ENCODE measurements at places on chromosomes 7 and 10.

- H3K4me1 ChIP-seq = peaks cover 4% of the 10 kb centered on the region
- DNase-seq = no peak
- H3K4me3 ChIP-seq = no peak overlapping the region
- H3K27me3 ChIP-seq = no peaks in the 10 kb centered on the region
- H3K36me3 ChIP-seq = no peaks in the 10 kb centered on the region
- H3K27ac ChIP-seq = no peak overlapping the region
Measured at GRCh38 chr10:24727786-24728185, 4.1 kb upstream of the ARHGAP21 start.

- H3K27me3 ChIP-seq = no peaks in the 10 kb centered on the region
- H3K4me1 ChIP-seq = no peaks in the 10 kb centered on the region
- no peak overlapping the region for H3K4me3 ChIP-seq
- no peak for DNase-seq
Measured at GRCh38 chr10:130425881-130426435, 289.8 kb downstream of the GLRX3 start.

- DNase-seq = no peak
- peaks cover 3% of the 10 kb centered on the region for H3K27me3 ChIP-seq
- no peaks in the 10 kb centered on the region for H3K36me3 ChIP-seq
- no peak overlapping the region for H3K4me3 ChIP-seq
- no peak overlapping the region for H3K27ac ChIP-seq
- H3K4me1 ChIP-seq = peaks cover 5% of the 10 kb centered on the region
Measured at GRCh38 chr7:135798095-135798494, 49.5 kb upstream of the FAM180A start.

DNA sequence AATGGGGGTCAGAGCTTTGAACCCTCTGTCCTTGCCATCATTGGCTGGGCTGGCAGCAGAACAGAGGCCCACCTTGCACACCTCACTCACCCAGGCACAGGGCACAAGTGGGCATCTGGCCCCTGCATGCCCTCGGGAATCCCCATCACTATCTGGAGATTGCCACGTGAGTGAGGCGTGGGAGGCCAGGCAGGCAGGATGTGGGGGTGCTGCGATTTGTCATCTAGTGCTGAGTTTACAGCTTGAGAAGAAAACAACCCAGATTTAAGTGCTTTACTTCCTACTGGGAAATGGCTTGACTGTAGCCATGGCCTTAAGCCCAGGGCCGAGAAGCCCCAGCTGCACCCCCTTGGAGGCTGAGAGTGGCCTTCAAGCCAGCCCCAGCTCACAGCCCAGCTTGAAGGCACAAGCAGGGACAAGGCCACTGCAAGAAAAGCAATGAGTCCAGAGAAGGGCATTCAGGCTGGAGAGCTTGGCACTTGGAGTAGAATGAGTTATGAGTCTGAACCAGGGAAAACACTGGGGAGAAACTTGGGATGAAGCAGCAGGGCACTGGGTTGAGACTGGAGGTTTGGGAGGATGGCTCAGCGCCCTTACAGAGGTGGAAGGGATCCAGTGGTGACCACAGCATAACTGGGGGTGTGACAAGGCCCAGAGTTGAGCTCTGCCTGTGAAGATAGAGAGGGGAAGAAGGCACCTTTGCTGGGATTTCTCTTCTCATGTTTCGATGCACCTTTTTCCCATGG, 123.0 kb downstream of the CXCL12 start:
- H3K4me1 ChIP-seq = no peaks in the 10 kb centered on the region
- no peaks in the 10 kb centered on the region for H3K36me3 ChIP-seq
- no peak overlapping the region for H3K4me3 ChIP-seq
- no peak overlapping the region for H3K27ac ChIP-seq
- H3K27me3 ChIP-seq = no peaks in the 10 kb centered on the region

- no peaks in the 10 kb centered on the region for H3K27me3 ChIP-seq
- H3K4me3 ChIP-seq = no peak overlapping the region
- DNase-seq = no peak
- H3K36me3 ChIP-seq = no peaks in the 10 kb centered on the region
- H3K4me1 ChIP-seq = no peaks in the 10 kb centered on the region
Measured at GRCh38 chr10:60073781-60074656, 167.7 kb upstream of the CCDC6 start.

DNA sequence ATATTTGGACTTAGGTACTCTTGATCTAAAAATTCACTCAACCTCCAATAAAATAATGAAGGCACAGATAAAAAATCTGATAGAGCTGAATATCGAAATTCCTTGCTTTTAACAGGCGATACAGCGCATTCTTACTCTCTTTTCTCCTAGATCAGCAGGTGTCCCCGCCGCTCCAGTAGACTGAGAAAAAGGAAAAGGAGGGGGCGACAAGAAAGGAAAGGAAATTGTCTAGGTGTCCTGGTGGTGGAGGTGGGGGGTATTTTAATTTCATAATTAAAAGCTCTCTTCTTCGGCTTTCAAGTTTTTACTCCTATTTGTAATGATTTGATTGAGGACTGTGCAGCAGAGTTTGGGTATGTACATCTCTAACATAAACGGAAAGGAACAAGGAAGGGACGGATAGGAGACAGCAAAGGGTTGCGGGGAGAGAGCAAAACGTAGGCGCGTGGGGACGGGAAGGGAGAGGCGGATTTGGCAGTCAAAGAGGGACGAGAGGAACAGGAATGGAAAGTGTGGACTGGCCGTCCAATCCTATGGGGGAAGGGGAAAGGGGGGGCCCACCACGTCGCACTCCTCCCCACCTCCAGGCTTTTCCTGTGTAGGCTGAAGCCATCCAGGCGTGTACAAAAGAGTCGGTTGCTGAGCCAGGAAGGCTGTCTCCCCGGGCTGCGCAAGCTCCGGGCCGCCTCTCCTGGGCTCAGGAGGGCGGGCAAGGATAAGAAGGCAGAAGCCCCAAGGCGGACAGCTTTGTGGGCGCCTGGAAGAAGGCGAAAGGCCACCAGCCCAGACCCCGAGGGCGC, 875 bp upstream of the HECTD2 start:
- peak overlapping the region; percentile 74 for H3K4me3 ChIP-seq
- peaks cover 17% of the 10 kb centered on the region for H3K27me3 ChIP-seq
- no peaks in the 10 kb centered on the region for H3K36me3 ChIP-seq
- no peak for DNase-seq
- H3K27ac ChIP-seq = peak overlapping the region; percentile 87

GRCh38 chr7:108170251-108170650, 40.1 kb upstream of the LAMB4 start:
- H3K4me3 ChIP-seq = no peak overlapping the region
- no peak for DNase-seq
- H3K27me3 ChIP-seq = peaks cover 6% of the 10 kb centered on the region
- H3K27ac ChIP-seq = no peak overlapping the region
- H3K4me1 ChIP-seq = no peaks in the 10 kb centered on the region

DNA sequence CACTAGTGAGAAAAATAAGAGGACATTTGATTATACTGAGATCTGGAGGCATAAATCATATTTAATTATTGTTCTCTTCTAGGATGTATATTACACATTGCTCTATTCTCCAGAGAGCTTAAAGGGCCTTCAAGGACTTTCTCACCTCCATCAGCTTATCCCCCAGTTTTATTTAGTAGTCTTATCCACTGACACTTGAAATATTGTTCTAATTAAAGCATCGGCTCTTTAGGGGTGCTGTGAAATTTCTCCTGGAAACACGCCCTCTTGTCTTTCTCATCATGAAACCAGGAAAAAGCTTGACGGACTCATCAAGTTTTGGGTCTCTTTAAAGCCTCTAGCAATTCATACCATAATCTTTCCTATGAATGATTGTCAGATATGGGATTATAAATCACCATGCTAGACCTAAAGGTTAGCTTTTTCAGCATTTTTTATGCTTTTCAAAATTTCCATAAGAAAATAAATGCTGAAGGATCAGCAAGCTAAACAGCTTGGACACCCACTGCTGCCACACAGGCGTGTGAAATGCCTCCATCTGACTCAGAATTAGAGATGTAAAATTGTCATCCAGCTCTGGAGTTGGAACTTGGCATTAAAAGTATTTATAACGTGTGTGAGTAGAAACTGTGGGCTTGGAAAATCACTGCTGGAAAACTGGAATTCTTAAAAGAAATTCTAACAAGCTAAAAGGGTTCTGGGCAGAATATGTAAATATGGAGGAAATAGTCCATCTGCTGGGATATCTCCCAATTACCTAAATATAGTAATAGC, 216.3 kb downstream of the CHRM2 start:
- H3K36me3 ChIP-seq = no peaks in the 10 kb centered on the region
- no peaks in the 10 kb centered on the region for H3K27me3 ChIP-seq
- no peak overlapping the region for H3K4me3 ChIP-seq
- H3K27ac ChIP-seq = no peak overlapping the region
- H3K4me1 ChIP-seq = no peaks in the 10 kb centered on the region
- DNase-seq = no peak

GRCh38 chr7:2616387-2617324, 15.1 kb upstream of the TTYH3 start:
- no peaks in the 10 kb centered on the region for H3K4me1 ChIP-seq
- H3K27ac ChIP-seq = no peak overlapping the region

DNA sequence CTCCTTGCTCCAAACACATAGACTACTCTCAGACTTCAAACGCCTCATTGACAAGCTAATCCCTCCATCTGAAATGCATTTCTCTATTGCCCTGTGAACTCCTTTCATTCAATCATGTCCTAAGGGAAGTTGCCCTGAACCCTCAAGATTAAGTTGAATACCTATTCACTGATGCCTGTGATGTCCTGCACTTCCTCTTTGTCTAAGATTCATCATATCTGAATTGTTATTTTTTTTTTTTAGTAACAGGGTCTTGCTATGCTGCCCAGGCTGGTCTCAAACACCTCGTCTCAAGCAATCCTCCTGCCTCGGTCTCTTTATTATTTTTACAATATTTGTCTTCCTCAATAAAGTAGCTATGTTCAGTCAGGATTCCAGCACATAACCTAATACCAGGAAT, 3.2 kb downstream of the PSMA2 start:
- H3K4me3 ChIP-seq = no peak overlapping the region
- H3K4me1 ChIP-seq = peaks cover 68% of the 10 kb centered on the region
- peak overlapping the region; percentile 4 for H3K27ac ChIP-seq
- H3K36me3 ChIP-seq = peaks cover 60% of the 10 kb centered on the region
- no peaks in the 10 kb centered on the region for H3K27me3 ChIP-seq

DNA sequence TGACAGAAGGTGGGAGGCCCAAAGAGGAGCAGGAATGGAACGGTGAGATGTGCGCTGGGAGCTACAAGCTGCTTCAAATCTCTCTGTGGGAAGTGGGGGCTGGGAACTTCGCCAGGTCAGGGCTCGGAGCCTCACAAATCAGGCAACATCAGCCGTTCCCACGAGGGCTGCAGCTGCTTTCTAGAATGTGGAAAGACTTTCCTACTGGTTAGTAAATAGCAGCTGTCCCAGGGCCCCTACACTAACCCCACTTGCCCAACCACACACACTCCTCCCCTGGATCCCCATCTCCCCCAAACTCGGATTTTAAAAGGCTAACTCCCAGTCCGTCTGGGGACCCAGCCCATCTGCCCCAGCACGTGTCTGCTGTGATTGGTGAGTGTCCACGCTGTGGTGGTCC, 40.6 kb upstream of the PITRM1 start:
- no peak for DNase-seq
- peaks cover 45% of the 10 kb centered on the region for H3K27me3 ChIP-seq
- H3K27ac ChIP-seq = no peak overlapping the region
- no peak overlapping the region for H3K4me3 ChIP-seq

GRCh38 chr10:62335326-62335725, 38.8 kb upstream of the ZNF365 start:
- no peaks in the 10 kb centered on the region for H3K4me1 ChIP-seq
- no peak overlapping the region for H3K27ac ChIP-seq
- DNase-seq = no peak
- no peak overlapping the region for H3K4me3 ChIP-seq
- no peaks in the 10 kb centered on the region for H3K36me3 ChIP-seq

DNA sequence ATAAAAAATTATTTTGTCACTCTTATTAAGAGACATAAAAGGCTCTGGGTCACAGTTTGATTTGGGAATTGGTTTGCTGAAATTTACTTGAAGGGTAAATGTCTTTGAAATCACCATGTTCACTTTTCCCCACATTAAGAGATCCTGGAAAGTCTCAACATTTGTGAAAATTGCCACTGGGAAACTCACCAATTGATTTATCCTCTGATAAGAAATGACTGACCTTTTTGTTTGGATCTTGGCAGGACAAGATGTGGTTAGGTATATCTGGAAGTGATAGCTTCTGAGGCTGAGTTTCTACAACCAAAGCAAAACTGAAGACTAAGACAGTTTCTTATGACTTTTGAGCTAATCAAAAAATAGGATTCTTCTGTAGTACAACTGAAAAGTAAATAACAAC, 107.1 kb upstream of the TMEM106B start:
- no peaks in the 10 kb centered on the region for H3K36me3 ChIP-seq
- no peak for DNase-seq
- H3K4me1 ChIP-seq = no peaks in the 10 kb centered on the region
- H3K4me3 ChIP-seq = no peak overlapping the region
- H3K27me3 ChIP-seq = peaks cover 5% of the 10 kb centered on the region
- H3K27ac ChIP-seq = no peak overlapping the region

- H3K36me3 ChIP-seq = peaks cover 10% of the 10 kb centered on the region
- H3K4me1 ChIP-seq = peaks cover 5% of the 10 kb centered on the region
- no peak overlapping the region for H3K27ac ChIP-seq
Measured at GRCh38 chr7:7562736-7563135, 3.9 kb upstream of the MIOS start.

DNA sequence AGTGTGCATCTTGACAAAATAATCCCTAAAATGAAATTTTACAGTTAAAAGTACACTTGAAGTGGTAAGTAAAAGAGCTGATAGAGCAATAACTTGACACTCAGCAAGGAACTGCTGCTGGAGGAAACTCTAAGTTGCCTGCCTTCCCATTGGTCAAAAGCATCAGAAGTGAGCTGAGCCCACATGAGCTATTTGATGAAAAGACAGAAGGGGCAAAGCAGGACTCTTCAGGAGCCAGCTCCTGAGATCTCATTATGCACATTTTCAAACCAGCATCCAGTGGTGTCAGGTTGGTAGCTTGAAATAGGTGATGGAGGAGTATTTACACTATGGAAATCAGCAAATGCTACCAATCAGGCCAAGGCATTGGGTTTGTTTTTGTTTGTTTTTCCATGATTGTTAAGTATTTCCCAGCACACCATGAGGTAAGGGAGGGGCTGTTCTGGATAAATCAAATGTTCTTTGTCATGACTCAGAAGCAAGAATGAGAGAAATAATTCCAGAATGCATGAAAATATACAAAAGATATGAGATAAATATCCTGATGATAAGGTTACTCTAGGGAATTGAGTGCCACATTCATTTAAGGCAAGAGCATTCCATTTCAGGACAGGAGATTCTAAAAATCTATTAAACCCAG, 316.6 kb downstream of the SNX13 start:
- no peak for DNase-seq
- H3K36me3 ChIP-seq = no peaks in the 10 kb centered on the region
- H3K4me1 ChIP-seq = no peaks in the 10 kb centered on the region

GRCh38 chr10:17657103-17657500, 13.2 kb downstream of the STAM start:
- no peak overlapping the region for H3K27ac ChIP-seq
- no peaks in the 10 kb centered on the region for H3K27me3 ChIP-seq
- H3K4me3 ChIP-seq = no peak overlapping the region

DNA sequence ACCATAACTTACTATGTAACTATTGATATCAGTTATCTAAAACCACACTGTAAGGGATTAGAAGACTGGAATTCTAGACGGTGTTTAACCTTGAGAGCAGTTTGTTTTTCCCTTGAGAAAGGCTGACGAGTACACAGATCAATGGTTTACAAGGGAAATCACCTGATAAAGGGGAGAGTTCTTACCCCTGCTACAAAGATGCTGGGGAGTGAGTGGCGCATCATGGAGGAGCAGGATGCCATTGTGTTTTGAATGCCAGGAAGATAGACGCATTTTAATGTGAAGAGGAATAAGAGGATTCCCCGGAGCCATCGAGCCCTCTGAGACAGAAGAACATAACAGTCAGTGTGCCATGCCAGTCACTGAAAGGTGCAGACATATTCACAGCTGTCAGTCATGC, 145.2 kb downstream of the PKD1L1 start:
- H3K36me3 ChIP-seq = no peaks in the 10 kb centered on the region
- H3K27me3 ChIP-seq = peaks cover 2% of the 10 kb centered on the region
- DNase-seq = no peak

Measured in activated CD4-positive, alpha-beta memory T cell treated with anti-CD3 and anti-CD28 coated beads, Interleukin-2, amount 10 ng/mL, durations not matched to agents 7 days and 5 days (primary cell).